Mucosa of gallbladder (tissue), 1 donor: ENCODE measurements at places on chromosomes 4 and X.

DNA sequence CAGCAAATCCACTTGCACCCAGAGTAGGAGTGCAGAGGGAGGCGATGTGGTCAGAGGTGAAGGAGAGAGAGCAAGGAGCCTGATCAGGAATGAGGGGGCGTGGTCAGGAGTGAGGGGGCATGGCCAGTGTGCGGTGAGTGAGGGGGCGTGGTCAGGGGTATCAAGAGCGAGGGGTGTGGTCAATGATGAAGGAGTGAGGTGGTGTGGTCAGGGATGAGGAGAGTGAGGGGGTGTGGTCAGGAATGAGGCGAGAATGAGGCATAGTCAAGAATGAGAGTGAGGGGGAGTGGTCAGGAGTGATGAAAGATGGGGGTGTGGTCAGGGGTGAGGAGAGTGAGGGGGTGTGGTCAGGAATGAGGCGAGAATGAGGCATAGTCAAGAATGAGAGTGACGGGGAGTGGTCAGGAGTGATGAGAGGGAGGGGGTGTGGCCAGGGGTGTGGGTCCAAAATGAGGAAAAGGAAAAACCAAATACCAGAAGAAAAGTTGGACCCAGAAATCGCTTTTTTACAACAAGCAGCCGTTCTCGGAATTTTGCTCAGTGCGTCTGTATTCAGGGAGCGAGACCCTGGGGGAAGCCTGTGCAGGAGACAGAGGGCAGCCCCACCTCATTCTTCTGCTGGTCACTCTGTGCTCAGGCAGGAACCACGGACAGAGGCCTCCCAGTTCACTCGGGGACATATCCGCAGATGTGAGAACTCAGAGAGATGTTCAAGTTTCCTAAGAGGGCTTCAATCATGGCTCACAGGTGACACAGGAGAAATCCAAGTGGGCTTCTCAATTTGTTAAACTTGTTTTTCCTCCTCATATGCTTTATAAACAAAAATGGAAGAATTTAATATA lies 47.5 kb downstream of the MAGEA1 start:
- DNase-seq = no peak

DNA sequence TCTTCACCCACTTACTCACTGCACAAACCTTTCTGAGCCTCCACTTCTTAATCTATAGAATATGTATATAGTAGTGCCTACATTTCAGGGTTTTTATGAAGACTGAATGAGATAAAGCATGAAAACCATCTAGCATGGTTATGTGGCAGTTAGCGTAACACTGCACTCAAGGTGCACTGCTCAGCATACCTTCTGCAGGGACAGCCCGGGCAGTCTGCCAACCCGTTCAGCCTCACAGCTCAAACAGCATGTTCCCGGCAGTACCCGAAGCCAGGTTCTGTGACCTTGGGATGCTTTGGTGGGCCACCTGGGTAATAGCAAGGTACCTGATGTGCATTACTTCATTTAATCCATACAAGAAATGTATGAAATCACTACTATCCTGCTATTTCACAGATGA lies 81.4 kb downstream of the DOCK11 start:
- no peak for DNase-seq

DNA sequence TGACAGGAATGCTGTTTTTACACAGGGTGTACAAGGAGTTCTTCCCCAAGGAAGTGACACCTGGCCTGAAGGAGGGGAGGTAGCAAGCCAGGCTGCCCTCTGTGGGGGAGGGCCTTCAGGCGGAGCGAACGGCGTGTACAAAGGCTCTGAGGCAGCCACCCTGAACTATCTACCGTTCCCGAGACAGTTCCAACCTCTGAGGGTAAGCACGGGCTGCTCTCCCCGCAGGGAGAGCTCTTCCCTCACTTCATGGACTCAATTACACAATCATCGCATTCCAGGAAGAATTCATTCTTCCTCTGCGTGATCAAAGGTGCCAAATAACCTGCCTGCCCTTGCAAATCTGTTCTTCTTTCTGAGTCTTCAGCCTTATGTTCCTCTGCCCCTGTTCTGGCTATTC lies 4.8 kb downstream of the ELK1 start:
- no peak for DNase-seq

DNA sequence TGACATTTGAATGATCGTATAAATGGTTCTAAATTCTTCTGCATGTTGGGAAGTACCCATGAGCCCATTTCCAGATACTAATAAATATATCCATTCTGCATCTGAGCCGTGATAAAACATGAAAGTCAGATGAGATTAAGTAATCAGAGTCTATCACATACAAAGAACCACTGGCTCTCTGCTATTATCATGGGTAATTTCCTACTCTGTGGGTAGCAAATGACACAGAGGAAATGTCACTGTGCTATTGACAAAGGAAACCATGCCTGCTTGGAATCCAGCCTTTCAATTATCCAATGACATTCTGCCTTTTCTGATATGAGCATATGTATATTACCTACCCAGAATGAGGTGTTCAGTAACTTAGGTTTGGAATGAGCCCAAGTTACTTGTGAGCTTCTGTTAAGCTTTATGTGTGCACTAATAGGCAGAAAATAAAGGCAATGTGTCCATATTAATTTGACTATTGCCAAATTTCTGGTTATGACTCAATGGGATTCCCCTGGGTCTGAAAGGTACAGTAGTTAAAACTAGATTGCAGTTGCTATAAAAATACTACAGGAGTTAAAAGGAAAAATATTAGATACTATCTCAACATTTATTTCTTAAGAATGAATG lies 238.7 kb upstream of the KCNIP4 start:
- DNase-seq = no peak

GRCh38 chr4:11297627-11298026 lies 131.1 kb downstream of the HS3ST1 start:
- no peak for DNase-seq

DNA sequence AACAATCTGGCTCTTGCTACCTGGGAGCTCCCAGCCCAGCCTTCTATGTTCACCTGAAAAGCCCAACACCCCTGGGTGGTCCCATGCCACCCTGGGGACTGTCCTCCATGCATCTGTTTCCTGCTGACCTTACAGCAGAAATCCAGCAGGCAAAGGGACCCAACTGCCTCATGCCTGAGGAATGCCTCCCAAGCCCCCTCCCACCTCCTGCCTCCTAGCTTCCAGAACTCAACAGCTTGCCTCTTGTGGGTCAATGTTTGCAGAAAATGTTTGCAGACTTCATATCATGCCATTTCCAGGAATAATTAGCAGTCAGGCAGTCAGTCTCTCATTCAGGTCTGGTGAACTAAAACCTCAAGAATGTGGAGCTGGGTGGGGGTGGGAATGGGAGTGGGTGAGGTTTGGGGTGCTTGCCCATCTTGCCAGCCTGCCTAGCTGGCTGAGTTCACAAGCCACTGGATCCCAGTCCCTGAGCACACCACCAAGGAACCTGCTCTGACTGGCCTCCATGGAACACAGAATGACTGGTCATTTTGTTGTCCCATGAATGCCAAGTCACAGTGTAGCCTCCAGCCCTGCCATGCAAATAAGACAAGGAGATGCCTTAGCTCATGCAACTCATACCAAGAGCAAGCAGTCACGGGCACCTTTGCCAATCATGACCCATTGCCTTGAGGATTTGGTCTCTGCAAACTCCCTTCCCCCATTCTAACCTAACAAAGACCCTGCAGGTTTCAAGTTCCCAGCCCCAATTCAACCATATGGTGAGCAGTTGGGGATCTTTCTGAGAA lies 12.1 kb upstream of the PLAC1 start:
- DNase-seq = no peak

GRCh38 chr4:157421365-157421764 lies 200.8 kb downstream of the GRIA2 start:
- DNase-seq = no peak

DNA sequence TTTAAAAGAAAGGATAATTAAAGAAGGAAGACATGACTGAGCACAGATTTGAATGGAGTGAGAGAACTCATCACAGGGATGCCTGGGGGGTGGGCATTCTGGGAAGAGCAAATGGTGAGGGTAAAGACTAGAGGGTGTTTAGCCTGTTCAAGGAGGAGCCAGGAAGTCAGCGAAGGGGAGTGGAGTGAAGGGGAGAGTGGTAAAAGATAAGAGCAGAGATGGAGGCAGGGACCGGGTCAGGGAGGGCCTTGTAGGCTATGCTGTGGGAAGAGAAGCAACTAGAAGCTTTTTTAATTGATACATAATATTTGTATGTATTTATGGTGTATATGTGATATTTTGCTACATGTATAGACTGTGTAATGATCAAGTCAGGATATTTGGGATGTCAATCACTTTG lies 2.2 kb upstream of the VGLL1 start:
- DNase-seq = no peak

- no peak for DNase-seq
These were observed 147.8 kb upstream of the PSAPL1 start for GRCh38 chr4:7582313-7583097.

DNA sequence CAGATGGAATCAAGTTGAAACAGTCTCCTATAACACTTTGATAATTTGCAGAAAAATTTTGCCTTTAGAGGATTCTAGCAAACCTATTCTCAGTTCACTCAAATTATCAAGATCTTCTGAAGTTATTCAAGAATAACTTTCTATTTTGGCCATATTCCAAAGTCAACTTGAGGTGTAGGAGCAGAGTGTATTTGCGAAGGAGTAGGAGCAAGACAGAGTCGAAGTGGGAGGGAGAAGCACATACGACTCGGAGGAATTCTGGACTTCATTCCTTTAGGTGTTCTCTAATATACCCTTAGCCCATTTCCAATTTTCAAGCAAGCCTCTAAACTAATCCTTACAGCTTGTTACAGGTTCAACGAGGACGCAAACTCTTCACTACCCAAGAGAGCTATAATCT lies 252.9 kb downstream of the GPM6A start:
- DNase-seq = no peak

- no peak for DNase-seq
These were observed 13.0 kb upstream of the NDUFC1 start for GRCh38 chr4:139315221-139315675.

GRCh38 chr4:23022032-23022431 lies 329.3 kb downstream of the GBA3 start:
- DNase-seq = no peak

DNA sequence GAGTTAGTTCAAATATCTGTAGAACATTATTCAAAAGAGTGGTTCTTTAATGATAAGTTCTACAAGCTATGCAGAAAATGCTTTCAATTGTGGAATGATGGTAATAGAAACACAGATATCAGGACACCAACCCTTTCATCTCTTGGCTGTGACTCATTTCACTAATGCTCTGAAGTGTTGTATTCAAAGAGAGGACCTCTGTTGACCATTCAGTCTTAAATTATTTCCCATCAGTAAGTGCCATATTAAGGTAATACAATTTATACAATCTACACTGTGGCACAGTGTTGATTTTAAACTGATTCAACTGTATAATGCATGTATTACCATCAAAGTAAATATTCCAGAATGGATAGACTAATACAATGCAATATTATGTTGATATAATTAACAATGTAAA lies 289.0 kb upstream of the ADGRL3 start:
- DNase-seq = no peak

DNA sequence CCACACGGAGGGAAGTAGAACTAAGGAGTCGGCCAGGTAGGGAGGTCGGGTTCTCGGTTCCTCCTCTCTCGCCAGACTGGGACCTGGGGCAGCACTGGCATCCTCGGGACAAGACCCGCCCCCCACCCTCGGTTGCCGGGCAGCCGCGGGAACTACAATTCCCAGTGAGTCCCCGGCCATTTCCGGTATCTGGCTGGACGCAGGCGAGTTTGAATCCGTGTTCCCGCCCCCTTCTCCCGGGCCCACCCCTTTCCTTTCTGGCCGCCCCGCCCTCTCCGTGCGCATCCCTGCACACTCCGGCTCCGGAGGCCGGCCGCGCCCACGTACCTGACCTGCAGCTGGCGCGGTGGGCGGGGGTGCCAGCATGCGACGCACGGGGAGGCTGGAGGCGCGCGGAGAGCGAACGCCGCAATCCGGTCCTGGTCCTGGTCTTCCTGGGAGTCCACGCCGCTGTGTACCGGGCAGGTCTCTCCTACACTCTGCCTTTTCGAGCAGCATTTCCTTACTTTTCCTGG lies 10.2 kb upstream of the DLG3 start:
- peak; percentile 90 for DNase-seq

- DNase-seq = no peak
These were observed 415.3 kb downstream of the PDGFC start for GRCh38 chr4:156556336-156556735.

DNA sequence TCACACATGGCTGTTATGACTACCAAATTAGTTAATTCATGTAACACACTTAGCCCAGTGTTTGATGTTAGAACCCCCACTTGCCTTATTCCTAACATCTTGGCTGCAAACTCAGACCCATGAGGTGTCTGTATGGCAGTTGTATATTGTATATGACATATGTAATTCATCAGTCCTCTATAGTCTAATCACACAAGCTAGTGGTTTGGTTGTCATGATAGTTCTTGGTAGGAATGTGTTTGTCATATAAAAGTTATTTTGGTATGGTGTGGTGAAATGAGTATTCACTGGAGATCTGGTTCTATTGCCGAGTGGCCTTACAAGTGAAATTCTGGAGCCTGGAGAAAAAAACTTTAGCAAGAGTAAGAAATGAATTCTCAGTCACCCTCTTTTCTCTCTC lies 149.2 kb downstream of the AWAT2 start:
- DNase-seq = no peak
